ENCODE measurements at places on chromosomes 1 and 21.

GRCh38 chr1:21338573-21339355 is 48.5 kb upstream of the ECE1 start:
- DNase-seq, result no peak

- DNase-seq, result no peak
Measured at GRCh38 chr21:41956926-41957729, 3.3 kb upstream of the C2CD2 start.

DNA sequence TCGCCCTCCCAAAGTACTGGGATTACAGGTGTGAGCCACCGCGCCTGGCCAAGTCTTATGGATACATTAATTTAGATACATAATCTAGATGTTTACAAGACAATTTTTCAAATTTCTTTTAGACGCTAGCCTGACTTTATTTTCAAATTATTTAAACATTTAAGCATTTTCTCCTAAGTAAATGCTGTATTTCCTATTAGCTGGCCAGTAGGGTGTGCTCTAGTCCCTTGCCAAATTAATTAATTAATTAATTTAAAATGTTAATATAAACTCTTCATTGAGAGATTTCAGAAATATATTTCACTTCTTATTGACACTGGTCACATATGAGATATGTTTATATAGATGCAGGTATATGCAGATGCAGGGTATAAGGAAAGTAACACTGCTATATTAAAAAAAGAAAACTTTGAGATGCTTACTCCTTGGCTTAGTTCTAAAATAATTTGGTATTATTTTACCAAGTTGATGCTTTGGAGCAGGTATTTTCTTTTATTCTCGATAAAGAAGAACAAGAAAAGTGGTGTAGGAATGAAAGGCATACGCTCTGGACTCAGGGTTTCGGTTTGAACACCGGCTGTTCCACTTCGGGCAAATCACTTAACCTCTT is 5.2 kb upstream of the ERRFI1 start:
- no peak for DNase-seq

GRCh38 chr1:7177438-7178146 is 392.3 kb downstream of the CAMTA1 start:
- no peak for DNase-seq

- no peak for DNase-seq
Measured at GRCh38 chr1:224707843-224708725, 92.0 kb downstream of the CNIH3 start.

DNA sequence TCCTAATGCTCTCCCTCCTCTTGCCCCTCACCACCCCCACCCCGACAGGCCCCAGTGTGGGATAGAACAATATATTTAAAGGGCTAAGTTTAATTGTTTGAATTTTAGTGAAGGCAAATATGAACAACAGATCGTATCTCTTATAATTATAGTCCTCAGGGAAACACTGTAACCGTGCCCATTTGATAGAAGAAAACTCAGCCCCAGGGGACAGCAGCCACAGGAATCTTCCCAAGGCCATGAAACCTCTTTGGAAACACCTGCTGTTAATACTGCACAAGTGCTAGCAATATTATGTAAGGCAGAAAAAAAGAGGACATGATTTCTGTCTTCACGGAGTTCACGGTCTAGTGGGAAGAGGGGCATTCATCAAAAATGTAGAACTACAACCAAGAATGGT is 142.2 kb downstream of the URB2 start:
- DNase-seq, result no peak

DNA sequence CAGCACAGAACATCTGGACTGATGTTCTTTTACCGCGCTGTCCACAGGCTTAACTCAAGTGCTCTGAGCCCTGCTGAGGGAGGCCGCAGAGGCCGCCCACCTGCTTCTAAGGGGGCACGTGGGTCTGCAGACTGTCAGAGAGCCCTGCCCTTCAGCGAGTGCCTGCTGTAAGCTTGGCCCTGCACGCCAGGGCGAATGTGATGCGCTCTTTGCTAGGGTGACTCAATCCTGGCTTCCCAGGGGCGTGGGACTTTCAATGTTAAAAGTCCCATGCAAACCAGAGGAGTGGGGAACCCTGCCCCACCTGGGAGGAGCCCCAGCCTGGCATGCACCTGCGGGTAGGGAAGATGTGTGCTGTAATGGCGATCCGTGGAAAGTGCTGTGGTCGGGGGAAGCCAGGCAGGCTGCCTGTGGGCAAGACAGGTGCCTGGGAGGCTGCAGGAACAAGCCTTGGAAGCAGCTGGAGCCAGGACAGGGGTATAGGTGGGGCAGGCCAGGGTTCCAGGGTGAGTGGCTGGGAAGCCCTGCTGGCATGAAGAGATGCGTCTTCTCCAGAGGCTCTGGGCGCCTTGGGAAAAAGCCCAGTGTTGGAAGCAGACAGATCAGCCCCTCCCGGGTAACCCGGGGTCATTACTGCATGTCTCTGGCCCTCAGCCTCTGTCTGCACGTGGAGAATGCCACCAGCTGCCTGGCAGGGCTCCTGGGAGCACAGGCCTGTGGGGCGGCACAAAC is 594 bp upstream of the PANK4 start:
- no peak for DNase-seq

DNA sequence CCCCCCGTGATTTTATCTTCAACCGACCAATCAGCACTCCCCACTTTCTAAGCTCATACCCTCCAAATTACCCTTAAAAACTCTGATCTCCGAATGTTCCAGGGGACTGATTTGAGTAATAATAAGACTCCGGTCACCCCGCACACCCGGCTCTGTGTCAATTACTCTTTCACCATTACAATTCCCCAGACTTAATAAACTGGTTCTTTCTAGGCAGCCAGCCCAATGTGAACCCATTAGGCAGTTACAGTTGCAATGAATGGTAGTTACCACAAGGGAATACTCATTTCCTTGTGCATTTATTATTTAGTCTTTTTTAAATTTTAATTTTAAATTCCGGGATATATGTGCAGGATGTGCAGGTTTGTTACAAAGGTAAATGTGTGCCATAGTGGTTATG is 177.9 kb downstream of the HFM1 start:
- DNase-seq, result no peak

- no peak for DNase-seq
Measured at GRCh38 chr1:112318263-112318662, 77.8 kb upstream of the CTTNBP2NL start.

DNA sequence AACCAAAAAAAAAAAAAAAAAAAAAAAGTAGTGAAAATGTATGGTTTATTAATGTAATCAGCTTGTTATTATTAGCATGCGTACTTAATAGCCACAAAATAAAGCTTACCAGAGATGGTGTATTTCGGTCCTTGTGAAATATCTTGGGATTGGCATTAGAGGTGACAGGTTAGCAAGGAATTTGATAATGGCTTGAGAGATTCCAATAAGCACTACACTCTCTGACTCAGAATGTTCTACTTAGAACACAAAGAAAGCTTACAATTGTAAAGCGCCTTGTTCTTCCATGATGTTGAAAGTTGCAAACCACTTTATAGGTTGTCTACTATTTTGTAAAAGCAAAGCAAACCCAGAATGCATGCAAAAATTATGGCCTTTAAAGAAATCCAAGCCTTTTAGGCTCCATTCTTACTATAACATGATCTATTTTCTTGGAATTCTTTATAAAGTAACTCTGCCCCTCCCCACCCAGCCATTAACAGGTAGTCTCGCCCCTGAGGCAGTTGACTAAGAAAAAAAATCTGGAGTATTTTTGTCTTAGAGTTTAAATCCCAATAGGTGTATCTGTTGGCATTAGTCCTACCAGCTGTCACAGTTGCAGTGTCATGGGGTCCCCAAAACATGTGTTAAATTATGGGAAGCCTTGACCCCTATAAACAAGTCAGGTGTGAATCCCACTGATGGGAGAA is 129.2 kb downstream of the DHRS3 start:
- DNase-seq, result no peak

Data from stimulated activated CD4-positive, alpha-beta T cell treated with anti-CD3 and anti-CD28 coated beads, TNF-alpha, amount 100 ng/mL, for 4 hours (primary cell).